ENCODE measurements at places on chromosomes 1 and 21. TPM values are rescaled to one million over a fixed set of nuclear protein-coding genes. Genes with fewer than 3 reads are reported as not detected.

GRCh38 chr1:210691039-210691610, 362.4 kb downstream of the HHAT start:
- no peak for DNase-seq
- H3K36me3 ChIP-seq, result no peaks in the 10 kb centered on the region
- peaks cover 5% of the 10 kb centered on the region for H3K27me3 ChIP-seq

The LAMC2 gene
- total RNA-seq, result not detected

- DNase-seq, result no peak
- no peak overlapping the region for H3K27ac ChIP-seq
- H3K36me3 ChIP-seq, result no peaks in the 10 kb centered on the region
- H3K4me3 ChIP-seq, result no peak overlapping the region
- peaks cover 2% of the 10 kb centered on the region for H3K27me3 ChIP-seq
- H3K4me1 ChIP-seq, result no peaks in the 10 kb centered on the region
Observed at GRCh38 chr1:61612602-61613001, 112.3 kb downstream of the TM2D1 start.

- H3K27me3 ChIP-seq, result no peaks in the 10 kb centered on the region
- DNase-seq, result no peak
- H3K4me3 ChIP-seq, result no peak overlapping the region
- H3K4me1 ChIP-seq, result peaks cover 11% of the 10 kb centered on the region
- H3K27ac ChIP-seq, result no peak overlapping the region
Observed at GRCh38 chr1:45815667-45816458, 12.5 kb downstream of the MAST2 start.

The AMIGO1 gene
- total RNA-seq, result 0.26 TPM

DNA sequence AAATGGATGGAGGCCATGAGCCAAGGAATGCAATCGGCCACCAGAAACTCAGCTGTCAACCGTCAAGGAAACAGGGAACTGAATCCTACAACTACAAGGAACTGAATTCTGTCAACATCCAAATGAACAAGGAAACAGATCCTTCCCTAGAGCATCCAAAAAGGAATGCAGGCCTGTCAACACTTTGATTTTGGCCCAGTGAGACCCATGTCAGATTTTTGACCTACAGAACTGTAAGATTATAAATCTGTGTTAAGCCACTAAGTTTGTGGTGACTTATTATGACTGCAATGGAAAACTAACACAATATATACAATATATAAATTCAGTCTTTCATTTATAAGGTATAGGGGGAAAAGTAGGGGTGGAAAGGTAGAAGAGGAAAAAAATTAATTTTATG, 55.3 kb downstream of the SHCBP1L start:
- no peak for DNase-seq
- H3K27ac ChIP-seq, result no peak overlapping the region
- no peak overlapping the region for H3K4me3 ChIP-seq
- no peaks in the 10 kb centered on the region for H3K36me3 ChIP-seq
- peaks cover 5% of the 10 kb centered on the region for H3K4me1 ChIP-seq

- no peaks in the 10 kb centered on the region for H3K36me3 ChIP-seq
- no peak overlapping the region for H3K27ac ChIP-seq
- peak; percentile 70 for DNase-seq
- peaks cover 13% of the 10 kb centered on the region for H3K27me3 ChIP-seq
- peak overlapping the region; percentile 49 for H3K4me3 ChIP-seq
- peaks cover 5% of the 10 kb centered on the region for H3K4me1 ChIP-seq
Observed at GRCh38 chr1:43565600-43566360, 35.1 kb downstream of the PTPRF start.

- no peak for DNase-seq
- H3K27ac ChIP-seq, result no peak overlapping the region
- H3K4me3 ChIP-seq, result no peak overlapping the region
- H3K4me1 ChIP-seq, result peaks cover 11% of the 10 kb centered on the region
- H3K27me3 ChIP-seq, result peaks cover 39% of the 10 kb centered on the region
- no peaks in the 10 kb centered on the region for H3K36me3 ChIP-seq
Observed at GRCh38 chr1:23478896-23479665, 4.9 kb downstream of the ASAP3 start.

- H3K4me3 ChIP-seq, result no peak overlapping the region
- H3K36me3 ChIP-seq, result no peaks in the 10 kb centered on the region
Observed at GRCh38 chr1:97007840-97008604, 286.4 kb downstream of the PTBP2 start.

The KIAA1614 gene
- 0.12 TPM for total RNA-seq

The HSD3B1 gene
- total RNA-seq, result not detected

DNA sequence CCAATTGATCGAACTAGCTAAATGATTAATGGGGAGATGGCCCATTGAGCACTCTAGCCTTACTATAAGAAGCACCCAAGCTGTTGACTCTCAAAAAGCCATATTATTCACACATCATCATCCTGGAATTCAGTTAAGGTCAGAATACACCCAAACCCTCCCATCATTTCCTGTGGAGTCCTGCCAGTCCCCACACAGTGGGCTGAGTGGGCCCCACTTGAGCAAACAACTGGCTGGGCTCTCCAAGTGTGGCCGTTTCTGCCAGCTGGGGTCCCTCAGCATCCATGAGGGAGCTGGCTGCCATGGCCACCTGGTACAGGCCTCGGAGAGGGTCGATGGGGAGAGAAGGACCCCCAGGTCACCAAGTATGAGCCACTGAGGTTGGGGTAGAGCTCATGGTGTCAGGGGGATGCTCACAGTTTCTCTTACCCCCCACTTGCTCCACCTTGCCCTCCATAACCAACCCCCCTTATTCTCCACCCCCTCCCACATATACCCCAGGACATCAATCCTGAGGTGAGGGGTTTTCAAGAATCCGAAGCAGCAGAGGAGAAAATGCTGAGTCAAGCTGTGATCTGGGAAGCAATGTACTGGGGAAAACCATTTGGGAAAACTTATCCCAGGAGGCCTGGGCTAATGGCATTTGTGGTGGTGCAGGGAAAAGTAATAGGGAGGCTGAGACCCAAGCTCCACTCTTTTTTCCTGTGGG, 60.3 kb downstream of the UBE2T start:
- no peak for DNase-seq
- peaks cover 15% of the 10 kb centered on the region for H3K4me1 ChIP-seq
- H3K27ac ChIP-seq, result no peak overlapping the region
- H3K4me3 ChIP-seq, result no peak overlapping the region
- no peaks in the 10 kb centered on the region for H3K36me3 ChIP-seq

The LRRC3 gene
- total RNA-seq, result 3.9 TPM

DNA sequence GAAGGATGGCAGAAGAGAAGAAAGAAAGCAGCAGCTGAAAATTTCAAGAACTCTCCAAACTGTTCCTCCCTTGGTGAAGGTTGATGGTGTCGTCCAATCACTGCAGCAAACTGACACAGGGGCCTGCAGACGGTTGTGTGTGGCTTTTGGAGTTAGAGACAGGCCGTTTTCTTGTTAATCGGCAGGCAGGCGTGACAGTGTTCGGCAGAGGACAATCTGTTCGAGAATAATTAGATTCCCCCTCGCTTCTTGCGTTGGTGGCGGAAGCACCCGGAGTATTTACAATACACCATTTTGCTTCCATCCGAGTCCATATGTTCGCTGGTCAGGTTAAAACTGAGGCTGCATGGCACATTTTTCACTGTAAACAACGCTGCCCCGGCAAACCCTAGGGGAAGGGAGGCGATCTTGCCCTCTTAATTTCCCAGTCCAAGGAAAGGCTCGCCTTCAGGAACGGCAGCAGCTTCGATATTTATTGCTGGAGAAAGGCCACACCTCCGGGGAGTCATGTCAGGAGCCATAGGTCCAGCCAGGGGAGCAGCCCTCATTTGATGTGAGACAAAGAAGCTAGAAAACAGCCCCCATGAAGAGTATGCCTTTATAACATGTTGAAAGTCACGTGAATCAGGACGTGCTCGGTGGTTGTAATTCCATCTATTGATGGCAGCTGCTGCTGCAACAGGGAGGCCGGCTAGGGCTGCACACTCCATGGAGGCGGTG, 360.1 kb downstream of the SMYD3 start:
- H3K36me3 ChIP-seq, result peaks cover 6% of the 10 kb centered on the region
- peaks cover 2% of the 10 kb centered on the region for H3K4me1 ChIP-seq
- H3K4me3 ChIP-seq, result no peak overlapping the region
- no peak for DNase-seq

- no peaks in the 10 kb centered on the region for H3K27me3 ChIP-seq
- peaks cover 50% of the 10 kb centered on the region for H3K4me1 ChIP-seq
- peaks cover 12% of the 10 kb centered on the region for H3K36me3 ChIP-seq
Observed at GRCh38 chr1:228804640-228805413, 69.5 kb downstream of the RHOU start.

- no peak overlapping the region for H3K4me3 ChIP-seq
- H3K4me1 ChIP-seq, result no peaks in the 10 kb centered on the region
- no peaks in the 10 kb centered on the region for H3K36me3 ChIP-seq
- DNase-seq, result no peak
- H3K27me3 ChIP-seq, result peaks cover 4% of the 10 kb centered on the region
Observed at GRCh38 chr1:192830595-192831246, 21.9 kb downstream of the RGS2 start.

GRCh38 chr1:938088-938683, 14.5 kb downstream of the SAMD11 start:
- no peak for DNase-seq
- H3K36me3 ChIP-seq, result no peaks in the 10 kb centered on the region
- peaks cover 12% of the 10 kb centered on the region for H3K4me1 ChIP-seq
- H3K4me3 ChIP-seq, result no peak overlapping the region
- peaks cover 46% of the 10 kb centered on the region for H3K27me3 ChIP-seq

DNA sequence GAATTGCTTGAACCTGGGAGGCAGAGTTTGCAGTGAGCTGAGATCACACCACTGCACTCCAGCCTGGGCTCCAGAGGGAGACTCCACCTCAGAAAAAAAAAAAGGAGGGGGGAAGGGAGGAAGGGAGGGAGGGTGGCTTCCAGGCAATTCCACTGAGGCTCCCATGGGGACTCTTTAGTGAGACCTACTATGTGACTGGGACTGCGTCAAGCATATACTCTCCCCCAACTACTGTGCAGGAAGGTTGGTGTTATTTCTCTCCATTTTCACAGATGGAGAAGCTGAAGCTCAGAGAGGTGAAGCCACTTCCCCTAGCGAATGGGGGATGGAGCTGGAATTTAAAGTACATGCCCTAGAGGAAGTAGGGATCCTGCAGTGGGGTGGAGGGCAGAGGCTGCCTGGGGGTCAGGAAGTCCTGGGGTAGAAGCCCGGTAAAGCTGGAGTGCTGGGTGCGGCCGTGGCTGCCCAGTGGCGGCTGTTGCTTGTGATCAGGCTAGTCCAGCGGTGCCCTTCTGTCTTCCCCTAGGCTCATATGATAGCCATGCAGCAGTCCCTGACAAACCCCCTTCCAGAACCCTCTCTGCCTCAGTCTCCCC, 40.3 kb downstream of the RAP1GAP start:
- no peak overlapping the region for H3K4me3 ChIP-seq
- H3K27me3 ChIP-seq, result peaks cover 11% of the 10 kb centered on the region
- H3K36me3 ChIP-seq, result no peaks in the 10 kb centered on the region
- no peaks in the 10 kb centered on the region for H3K4me1 ChIP-seq

DNA sequence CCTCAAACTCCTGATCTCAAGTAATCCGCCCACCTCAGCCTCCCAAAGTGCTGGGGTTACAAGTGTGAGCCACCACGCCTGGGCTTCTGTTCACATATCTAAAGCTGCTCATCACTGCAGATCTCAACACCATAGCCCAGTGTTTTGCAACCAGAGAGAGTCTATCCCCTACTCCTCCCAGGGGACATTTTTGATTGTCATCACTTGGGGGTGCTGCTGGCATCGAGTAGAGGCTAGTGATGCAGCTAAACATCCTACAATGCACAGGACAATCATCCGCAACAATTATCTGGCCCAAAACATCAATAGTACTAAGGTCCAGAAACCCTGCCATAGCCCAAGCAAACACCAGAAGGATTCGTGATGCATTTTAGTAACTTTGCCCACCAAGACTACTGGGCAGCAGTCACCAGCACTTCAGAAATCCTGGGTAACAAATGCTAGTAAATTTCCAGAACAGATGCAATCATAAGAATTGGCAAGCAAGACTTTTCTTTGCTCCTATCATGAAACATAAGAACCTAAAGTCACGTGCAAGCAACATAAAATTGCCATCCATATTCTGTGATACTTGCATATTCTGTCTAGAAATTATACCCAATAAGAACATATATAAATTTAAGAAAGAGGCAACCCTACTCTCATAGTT, 159.2 kb downstream of the APP start:
- H3K27ac ChIP-seq, result no peak overlapping the region
- DNase-seq, result no peak
- H3K4me1 ChIP-seq, result no peaks in the 10 kb centered on the region
- H3K36me3 ChIP-seq, result no peaks in the 10 kb centered on the region

GRCh38 chr1:226546926-226547325, 1.6 kb upstream of the STUM start:
- DNase-seq, result no peak
- H3K27me3 ChIP-seq, result peaks cover 67% of the 10 kb centered on the region
- H3K36me3 ChIP-seq, result no peaks in the 10 kb centered on the region
- H3K27ac ChIP-seq, result no peak overlapping the region
- H3K4me1 ChIP-seq, result peaks cover 10% of the 10 kb centered on the region

DNA sequence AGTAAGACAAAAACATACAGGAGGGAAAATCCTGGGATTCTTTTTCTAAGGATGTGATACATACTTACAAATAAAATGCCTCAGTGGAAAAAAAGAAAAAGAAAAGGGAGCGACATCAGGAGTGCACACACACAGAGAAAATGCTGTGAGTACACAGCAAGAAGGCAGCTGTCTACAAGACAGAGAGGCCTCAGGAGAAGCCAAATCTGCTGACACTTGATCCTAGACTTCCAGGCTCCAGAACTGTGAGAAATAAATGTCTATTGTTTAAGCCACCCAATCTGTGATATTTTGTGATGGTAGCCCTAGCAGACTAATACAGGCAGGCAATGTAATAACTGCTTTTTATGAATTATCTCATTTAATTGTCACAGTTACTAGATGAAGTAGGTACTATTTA, 17.0 kb upstream of the TRIM45 start:
- H3K27me3 ChIP-seq, result peaks cover 5% of the 10 kb centered on the region
- no peaks in the 10 kb centered on the region for H3K4me1 ChIP-seq
- DNase-seq, result no peak

DNA sequence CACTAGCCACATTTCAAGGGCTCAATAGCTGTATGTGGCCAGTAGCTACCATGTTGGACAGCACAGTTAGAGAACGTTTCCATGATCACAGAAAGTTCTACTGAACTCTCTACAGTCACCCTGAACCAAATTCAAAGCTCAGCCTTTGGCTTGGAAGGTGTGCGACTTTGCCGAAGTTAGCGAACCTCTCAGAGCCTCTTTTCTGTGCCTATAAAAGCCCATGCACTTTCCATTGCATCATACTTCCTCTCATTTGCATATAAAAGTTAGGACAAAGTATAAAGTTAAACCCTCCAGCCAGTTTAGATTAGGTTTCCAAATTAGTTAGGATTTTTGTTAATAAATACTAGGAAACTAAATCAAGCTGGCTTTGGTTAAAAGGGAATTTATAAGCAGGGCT, 4.7 kb upstream of the SLC1A7 start:
- no peaks in the 10 kb centered on the region for H3K4me1 ChIP-seq
- no peak overlapping the region for H3K4me3 ChIP-seq
- H3K27ac ChIP-seq, result no peak overlapping the region
- no peaks in the 10 kb centered on the region for H3K36me3 ChIP-seq

The MYOM3 gene
- total RNA-seq, result not detected

GRCh38 chr1:245166471-245166885, 11.7 kb downstream of the KIF26B start:
- H3K36me3 ChIP-seq, result no peaks in the 10 kb centered on the region
- H3K27ac ChIP-seq, result no peak overlapping the region
- H3K4me3 ChIP-seq, result no peak overlapping the region
- H3K27me3 ChIP-seq, result peaks cover 41% of the 10 kb centered on the region

Data from activated CD8-positive, alpha-beta memory T cell treated with anti-CD3 and anti-CD28 coated beads, Interleukin-2, amount 10 ng/mL, durations not matched to agents 7 days and 5 days (primary cell).